ENCODE measurements at places on chromosomes 2 and 18. TPM values are rescaled to one million over a fixed set of nuclear protein-coding genes. Genes with fewer than 3 reads are reported as not detected.

Gene LAMA1
- total RNA-seq = 0.83 TPM

Gene CCL20
- total RNA-seq = 4.2 TPM

Gene ALPI
- not detected for total RNA-seq

Gene MCFD2
- 42.2 TPM for total RNA-seq

Gene ANKRD30BL
- not detected for total RNA-seq

Gene SLC9A4
- 1.3 TPM for total RNA-seq

Gene MDH1
- 147 TPM for total RNA-seq

Gene SLC19A3
- total RNA-seq = 14.5 TPM

Gene TRABD2A
- total RNA-seq = 2.4 TPM

Gene GULP1
- 14.3 TPM for total RNA-seq

DNA sequence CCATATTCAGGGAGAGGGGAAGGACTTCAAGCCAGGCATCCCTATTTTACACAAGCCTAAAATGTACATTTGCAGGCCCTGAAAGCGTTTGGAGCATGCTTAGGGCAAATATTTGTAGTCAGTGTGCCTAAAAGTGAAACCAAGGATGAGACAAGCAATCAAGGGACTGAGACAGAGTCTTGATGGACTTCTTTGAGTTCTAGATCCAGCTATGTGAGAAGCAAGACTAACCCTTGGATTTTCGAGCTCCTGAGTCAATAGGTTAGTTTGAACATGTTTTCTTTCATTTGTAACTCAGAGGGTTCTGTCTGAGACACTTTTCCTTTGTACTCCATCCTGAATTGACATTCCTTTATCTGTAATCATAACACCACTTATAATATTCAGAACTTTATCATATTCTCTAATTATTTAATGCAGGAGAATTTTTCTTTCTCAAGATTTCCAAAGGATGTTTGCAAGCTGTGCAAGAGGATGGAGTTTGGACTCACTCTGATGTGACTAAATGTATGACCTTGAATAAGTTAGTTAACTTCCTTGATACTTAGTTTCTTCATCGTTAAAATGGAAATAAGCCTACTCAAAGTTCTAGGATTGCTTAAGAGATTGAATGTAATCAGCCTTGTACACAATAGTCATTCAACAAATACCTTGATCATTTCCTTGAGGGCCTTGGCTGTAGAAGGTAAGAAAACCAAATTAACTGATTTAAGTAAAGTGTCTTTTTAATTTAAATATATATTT lies 1237.8 kb upstream of the ZEB2 start:
- no peak overlapping the region for H3K4me3 ChIP-seq
- no peaks in the 10 kb centered on the region for H3K36me3 ChIP-seq
- H3K27me3 ChIP-seq = no peaks in the 10 kb centered on the region
- H3K4me1 ChIP-seq = peaks cover 7% of the 10 kb centered on the region
- no peak for DNase-seq
- H3K27ac ChIP-seq = no peak overlapping the region

GRCh38 chr2:215397632-215398341 lies 38.1 kb downstream of the FN1 start:
- no peaks in the 10 kb centered on the region for H3K27me3 ChIP-seq
- DNase-seq = no peak
- no peaks in the 10 kb centered on the region for H3K4me1 ChIP-seq
- peaks cover 10% of the 10 kb centered on the region for H3K36me3 ChIP-seq

DNA sequence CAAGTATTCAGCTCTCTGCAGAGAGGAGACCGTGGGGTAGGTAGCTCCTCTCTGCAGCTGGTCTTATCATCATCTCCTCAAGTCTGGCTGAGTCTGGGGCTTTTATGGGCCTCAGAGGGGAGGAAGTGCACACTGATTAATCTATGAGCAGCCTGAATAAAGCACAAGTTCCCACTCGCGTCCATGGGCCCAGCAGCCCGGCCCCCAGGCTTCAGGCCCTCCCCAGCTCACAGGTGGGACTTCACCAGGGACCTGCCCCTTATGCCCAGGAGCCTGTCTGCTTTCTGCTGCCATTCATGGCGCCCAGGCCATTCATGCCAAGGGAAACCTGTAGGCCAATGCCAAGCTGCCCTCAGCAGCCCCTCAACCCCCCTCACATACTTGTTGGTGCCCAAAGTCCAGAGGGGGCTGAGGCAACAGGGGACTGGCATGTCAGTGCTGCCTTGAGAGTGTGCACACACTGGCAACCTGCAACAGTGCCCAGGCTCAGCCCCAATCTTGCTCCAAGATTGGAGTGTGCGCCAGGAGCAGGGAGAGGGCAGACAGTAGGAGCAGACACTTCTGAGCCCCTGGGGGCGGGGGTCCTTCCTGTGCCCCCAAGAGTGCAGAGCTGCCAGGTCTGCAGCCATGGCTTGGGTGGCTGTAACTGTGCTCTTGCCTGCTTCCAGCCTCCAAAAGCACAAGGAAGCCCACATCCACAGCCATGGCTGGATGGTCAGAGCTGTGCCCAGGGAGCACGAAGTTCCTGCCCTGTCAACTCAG lies 375.6 kb upstream of the VWC2L start:
- H3K4me1 ChIP-seq = no peaks in the 10 kb centered on the region
- H3K27ac ChIP-seq = no peak overlapping the region
- H3K36me3 ChIP-seq = no peaks in the 10 kb centered on the region
- H3K27me3 ChIP-seq = no peaks in the 10 kb centered on the region

DNA sequence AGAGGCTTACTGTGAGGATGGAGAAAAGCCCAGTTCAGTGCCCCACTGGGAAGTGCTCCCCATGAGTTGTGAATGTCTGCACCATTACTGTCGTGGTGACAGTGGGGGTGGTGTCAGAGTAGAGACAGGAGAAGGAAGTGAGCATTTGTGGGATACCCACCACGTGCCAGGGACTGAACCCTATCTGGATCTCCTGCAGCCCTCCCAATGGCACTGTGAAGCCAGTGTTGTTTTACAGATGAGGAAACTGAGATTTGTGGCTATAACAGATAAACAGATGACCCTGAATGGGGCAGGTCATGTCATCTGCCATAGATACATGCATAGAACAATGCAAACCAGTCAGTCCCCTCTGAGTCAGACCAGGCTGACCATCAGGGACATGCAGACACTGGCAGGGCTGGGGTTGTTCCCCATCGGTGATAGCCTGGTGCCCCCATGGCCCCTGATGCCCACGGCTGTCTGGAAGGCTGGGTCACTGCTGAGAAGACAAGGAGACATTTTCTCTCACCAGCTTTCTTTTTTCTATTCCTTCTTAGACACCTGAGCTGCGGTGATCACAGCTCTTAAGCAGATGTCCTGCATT lies 60.8 kb downstream of the EMILIN2 start:
- H3K27me3 ChIP-seq = peaks cover 15% of the 10 kb centered on the region
- peaks cover 39% of the 10 kb centered on the region for H3K4me1 ChIP-seq
- H3K27ac ChIP-seq = no peak overlapping the region
- peak overlapping the region; percentile 71 for H3K4me3 ChIP-seq
- peaks cover 1% of the 10 kb centered on the region for H3K36me3 ChIP-seq

DNA sequence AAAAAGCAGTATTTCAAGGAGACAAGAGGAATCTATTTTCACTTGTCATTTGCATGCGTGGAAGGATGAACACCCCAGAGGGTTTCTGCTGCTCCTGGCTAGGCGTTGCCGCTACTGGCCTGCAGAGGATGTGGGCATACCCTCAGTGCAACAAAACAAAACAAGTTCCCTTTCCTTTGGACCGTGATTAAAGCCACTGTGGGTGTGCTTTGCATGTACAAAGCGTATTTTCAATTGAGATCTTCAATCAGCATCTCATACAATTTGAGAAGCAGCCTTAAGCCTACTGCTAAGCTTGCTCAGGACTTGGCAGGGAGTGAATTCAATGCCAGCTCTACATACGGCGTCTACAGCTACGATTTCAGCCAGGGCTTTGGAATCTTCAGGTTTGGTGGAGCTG lies 298.4 kb downstream of the LPIN1 start:
- H3K4me1 ChIP-seq = no peaks in the 10 kb centered on the region
- H3K27ac ChIP-seq = no peak overlapping the region
- DNase-seq = no peak
- no peak overlapping the region for H3K4me3 ChIP-seq
- no peaks in the 10 kb centered on the region for H3K27me3 ChIP-seq

DNA sequence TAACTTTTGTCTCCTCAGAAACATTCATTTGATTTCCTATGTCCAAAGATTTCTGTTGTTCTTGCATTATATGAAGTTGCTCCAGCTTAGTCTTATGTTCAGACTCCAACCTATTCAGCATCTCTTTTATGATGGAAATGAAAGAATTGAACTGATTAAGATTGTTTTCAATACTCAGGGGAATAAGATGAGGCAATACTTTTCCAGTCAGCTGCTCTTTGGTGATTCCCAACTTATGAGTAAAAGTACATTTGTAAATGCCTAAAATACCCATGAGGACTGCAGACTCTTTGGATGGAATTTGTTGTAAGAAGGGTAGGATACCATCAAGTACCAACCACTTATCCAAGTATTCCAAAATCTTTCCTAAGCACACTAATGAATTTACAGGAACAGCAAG lies 39.8 kb downstream of the TRAK2 start:
- H3K36me3 ChIP-seq = no peaks in the 10 kb centered on the region
- no peak overlapping the region for H3K4me3 ChIP-seq
- H3K27ac ChIP-seq = peak overlapping the region; percentile 60
- DNase-seq = no peak
- H3K27me3 ChIP-seq = no peaks in the 10 kb centered on the region

GRCh38 chr2:108894766-108895165 lies 94.3 kb downstream of the EDAR start:
- H3K4me3 ChIP-seq = no peak overlapping the region
- no peak for DNase-seq
- H3K36me3 ChIP-seq = no peaks in the 10 kb centered on the region
- peaks cover 6% of the 10 kb centered on the region for H3K27me3 ChIP-seq
- H3K27ac ChIP-seq = no peak overlapping the region
- no peaks in the 10 kb centered on the region for H3K4me1 ChIP-seq

DNA sequence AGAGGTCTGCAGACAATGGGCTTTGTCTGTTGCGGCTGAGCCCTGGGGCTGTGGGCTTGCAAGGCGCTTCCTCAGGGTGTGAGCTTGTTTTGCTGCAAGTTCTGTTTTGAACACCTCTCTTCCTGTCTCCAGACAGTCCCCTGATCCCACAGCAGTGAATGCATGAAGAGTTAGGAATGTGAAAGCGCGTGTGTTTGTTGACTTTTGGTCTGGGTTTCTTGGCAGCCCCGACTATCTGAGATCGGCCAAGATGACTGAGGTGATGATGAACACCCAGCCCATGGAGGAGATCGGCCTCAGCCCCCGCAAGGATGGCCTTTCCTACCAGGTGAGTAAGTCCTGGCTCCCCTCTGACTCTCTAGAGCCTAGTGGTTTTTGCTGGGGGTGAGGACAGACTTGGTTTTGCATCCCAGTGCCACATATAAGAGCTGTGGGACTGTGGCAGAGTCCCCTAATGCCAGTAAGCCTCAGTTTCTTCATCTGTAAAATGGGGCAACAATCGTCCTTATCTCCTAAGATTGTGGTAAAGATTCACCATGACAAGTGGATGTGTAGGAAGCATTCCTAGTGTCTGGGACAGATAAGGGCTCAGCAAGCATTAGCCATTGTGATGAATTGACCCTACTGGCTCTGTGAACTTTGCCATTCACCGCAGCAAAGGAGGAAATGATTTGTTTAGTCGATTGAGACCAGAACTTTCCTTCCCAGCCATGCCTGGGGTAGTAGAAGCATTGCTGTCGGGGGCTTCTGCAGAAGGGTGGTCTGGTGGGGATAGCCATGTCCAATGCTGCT lies 3.0 kb downstream of the LBH start:
- DNase-seq = peak; percentile 58
- peaks cover 66% of the 10 kb centered on the region for H3K4me1 ChIP-seq
- H3K27ac ChIP-seq = no peak overlapping the region
- H3K27me3 ChIP-seq = no peaks in the 10 kb centered on the region
- peak overlapping the region; percentile 82 for H3K4me3 ChIP-seq

GRCh38 chr2:11012131-11012693 lies 100.5 kb downstream of the KCNF1 start:
- peaks cover 5% of the 10 kb centered on the region for H3K27me3 ChIP-seq
- no peak for DNase-seq
- H3K4me3 ChIP-seq = no peak overlapping the region

- H3K4me3 ChIP-seq = no peak overlapping the region
- no peak overlapping the region for H3K27ac ChIP-seq
- H3K4me1 ChIP-seq = no peaks in the 10 kb centered on the region
- no peaks in the 10 kb centered on the region for H3K27me3 ChIP-seq
These were observed 103.4 kb upstream of the TFCP2L1 start for GRCh38 chr2:121388371-121388770.

- no peaks in the 10 kb centered on the region for H3K4me1 ChIP-seq
- H3K4me3 ChIP-seq = no peak overlapping the region
- no peaks in the 10 kb centered on the region for H3K36me3 ChIP-seq
These were observed 381.2 kb downstream of the MBD2 start for GRCh38 chr18:53843113-53843760.

- no peak overlapping the region for H3K4me3 ChIP-seq
- no peaks in the 10 kb centered on the region for H3K36me3 ChIP-seq
- no peak for DNase-seq
- no peak overlapping the region for H3K27ac ChIP-seq
- no peaks in the 10 kb centered on the region for H3K27me3 ChIP-seq
- peaks cover 7% of the 10 kb centered on the region for H3K4me1 ChIP-seq
These were observed 41.1 kb upstream of the NPAS2 start for GRCh38 chr2:100778637-100779450.

DNA sequence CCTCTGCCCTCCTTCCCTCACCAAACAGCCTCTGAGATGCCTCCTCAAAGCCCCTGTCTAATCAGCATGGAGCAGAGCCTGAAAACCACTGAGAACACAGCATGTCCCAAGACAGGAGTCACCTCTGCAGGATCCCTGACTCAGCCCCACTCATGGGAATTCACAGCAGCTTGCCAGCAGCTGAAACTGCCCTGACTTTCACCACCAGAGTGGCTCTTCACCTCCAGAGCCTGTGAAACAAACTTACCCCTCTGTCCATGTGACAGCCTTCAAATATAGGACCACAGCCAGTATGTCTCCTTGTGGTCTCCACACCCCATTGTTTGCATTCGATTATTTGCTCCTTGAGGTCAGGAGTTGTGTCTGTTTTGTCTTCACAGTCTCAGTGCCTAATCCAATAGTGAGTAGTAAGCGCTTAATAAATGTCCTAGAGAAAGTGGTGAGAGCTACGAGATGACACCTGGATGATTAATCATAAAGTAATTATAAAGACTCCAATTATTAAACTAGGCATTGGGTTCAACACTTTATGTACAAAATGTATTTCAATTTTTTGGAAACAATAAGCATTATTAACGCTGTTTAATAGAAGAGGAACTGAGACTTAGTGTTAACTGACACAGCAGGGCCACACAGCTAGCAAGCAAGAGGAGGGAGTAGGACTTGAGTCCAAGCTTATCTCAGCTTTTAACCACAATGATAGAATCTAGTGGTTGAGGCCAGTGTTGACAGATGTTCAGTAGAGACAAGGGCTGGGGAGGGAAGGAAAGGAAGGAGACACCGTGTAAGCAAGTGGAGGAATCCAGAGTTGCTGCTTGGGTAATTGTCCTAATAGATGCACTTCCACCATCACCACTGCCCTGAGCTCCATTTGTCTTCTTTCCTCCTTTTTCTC lies 358.7 kb upstream of the TNP1 start:
- H3K36me3 ChIP-seq = no peaks in the 10 kb centered on the region
- DNase-seq = no peak
- peaks cover 7% of the 10 kb centered on the region for H3K4me1 ChIP-seq
- H3K27me3 ChIP-seq = no peaks in the 10 kb centered on the region

- H3K27ac ChIP-seq = no peak overlapping the region
- no peak for DNase-seq
- H3K36me3 ChIP-seq = no peaks in the 10 kb centered on the region
- no peaks in the 10 kb centered on the region for H3K4me1 ChIP-seq
- peaks cover 41% of the 10 kb centered on the region for H3K27me3 ChIP-seq
- H3K4me3 ChIP-seq = no peak overlapping the region
These were observed 379.6 kb downstream of the MTX2 start for GRCh38 chr2:176648700-176649297.

GRCh38 chr2:54029721-54030395 lies 59.1 kb upstream of the PSME4 start:
- no peak for DNase-seq
- H3K27ac ChIP-seq = no peak overlapping the region
- H3K27me3 ChIP-seq = no peaks in the 10 kb centered on the region
- H3K4me1 ChIP-seq = no peaks in the 10 kb centered on the region
